ENCODE measurements at places on chromosomes 1 and 21.

GRCh38 chr1:68785328-68785727 is 288.4 kb upstream of the DEPDC1 start:
- no peak for DNase-seq

DNA sequence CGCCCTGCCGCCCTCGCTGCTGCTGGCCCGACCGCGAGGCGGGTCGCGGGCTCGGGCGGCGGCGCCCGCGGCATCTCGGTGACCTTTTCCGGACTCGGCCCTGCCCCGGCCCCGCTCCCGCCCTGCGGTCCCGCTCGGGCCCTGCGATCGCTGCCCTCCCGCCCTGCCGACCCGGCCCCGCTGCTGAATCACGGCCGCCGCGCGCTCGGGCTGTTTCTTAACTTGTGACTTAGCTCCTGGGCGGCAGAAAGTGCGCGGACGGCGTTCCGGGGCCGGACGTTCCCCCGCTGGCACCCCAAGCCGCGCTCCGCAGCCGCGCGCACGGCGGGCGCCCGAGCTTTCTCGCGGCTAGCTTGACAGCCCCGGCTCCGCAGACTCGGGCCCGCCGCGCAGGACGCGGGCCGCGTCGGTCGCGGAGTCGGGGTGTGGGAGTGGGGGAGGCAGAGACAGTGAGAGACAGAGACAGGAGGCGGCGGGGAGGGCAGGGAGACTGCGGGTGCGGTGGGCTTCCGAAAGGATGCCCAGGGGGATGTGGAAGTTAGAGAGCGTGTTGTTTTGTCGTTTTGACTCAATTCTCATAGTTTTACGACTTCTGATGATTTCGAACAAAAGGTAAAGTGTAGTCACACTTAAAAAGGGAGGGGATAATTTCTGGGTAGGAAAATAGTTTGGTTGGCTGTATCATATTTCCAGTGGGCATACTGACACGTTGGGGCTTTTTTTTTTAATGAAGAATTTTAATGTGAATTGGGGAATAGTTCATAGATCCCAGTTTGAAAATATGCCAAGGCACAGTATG is 49.8 kb downstream of the PRDM2 start:
- no peak for DNase-seq

DNA sequence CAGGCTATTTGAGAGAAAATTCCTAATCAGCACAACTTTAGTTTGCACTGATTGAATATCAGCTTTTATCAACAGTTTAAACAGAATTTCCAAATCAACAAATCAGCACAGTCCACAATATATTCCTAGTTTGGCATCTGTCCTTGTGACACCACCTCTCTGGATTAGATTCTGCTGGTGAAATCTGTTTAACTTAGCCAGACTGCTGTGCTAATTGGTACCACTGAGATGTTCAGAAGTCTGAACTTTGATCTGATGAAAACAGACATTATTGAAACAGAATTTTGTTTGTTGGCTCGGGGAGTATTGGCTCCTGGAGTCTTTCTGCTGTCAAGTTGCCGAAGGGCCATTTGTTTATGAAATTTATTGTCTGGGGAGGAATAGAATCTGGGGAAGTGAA is 17.0 kb upstream of the NGF start:
- DNase-seq, result no peak

DNA sequence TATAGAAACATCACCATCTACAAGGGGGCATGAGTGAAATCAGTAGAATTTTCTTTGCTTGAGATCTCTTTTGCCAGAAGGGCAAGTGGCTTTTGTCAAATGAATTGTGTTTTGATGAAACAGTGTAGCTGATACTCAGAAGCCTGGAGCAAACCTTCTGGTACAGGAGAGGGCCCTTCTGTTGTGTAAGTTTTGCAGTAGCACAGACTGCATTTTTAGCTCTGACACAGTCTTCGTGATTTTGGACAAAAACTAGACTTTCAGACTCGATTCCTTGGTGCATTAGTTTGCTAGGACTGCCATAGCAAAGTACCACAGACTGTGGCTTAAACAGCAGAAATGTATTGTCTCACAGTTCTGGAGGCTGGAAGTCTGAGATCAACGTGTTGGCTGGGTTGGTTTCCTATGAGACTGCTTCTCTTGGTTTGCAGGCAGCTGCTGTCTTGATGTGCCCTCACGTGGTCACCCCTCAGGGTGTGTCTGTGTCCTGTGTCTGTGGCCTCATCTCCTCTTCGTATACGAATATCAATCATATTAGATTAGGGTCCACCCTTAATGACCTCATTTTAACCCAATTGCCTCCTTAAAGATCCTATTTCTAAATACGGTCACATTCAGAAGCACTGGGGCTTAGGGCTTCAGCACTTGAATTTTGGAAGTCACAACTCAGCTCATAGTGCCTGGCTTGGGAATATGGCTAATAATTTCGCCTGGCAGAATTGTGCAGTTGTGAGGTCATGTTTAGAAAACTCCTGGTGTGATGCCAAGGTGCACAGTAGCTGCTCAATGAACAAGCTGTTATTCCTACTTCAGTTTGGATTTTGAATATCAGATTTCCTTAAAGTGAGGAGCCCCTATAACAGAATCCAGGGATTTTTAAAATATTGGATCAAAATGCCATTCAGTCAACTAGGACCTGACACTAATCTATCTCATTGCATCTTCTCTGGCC is 21.2 kb upstream of the DISC1 start:
- DNase-seq, result no peak

- no peak for DNase-seq
Measured at GRCh38 chr1:217343907-217344306, 287.0 kb downstream of the GPATCH2 start.

DNA sequence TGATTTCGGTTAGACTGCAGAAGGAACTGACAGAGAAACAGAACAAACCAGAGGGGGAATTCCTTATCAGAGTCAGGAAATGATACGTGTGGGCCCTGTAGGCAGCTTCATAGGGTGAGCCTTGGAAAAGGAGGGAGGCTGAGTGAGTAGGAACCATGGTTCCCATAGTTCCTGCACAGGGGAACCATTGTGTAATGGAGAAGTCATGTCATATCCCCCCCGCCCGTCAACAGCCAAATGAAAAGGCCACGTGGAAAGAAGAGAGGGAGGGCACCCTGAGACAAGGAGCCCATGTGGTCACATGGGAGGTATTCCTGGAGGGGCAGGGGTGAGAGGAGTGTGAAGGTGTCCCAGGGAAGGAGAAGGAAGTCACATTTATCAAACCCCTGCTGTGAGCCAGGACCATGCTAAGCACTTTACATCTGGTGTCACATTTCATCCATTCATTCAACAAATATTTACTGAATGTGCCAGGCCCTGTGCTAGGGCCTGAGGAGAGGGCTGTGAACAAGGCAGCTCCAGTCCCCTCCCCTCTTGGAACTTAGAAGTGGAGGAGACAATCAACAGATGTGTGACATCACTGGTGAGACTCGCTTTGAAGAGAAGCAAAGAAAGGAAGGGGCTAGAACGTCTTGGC is 15.7 kb upstream of the FGR start:
- peak; percentile 55 for DNase-seq

GRCh38 chr1:25873120-25873519 is 2.4 kb downstream of the PAQR7 start:
- no peak for DNase-seq

GRCh38 chr1:245433561-245433960 is 278.8 kb downstream of the KIF26B start:
- DNase-seq, result no peak

- no peak for DNase-seq
Measured at GRCh38 chr1:237938553-237938952, 47.8 kb upstream of the ZP4 start.

- DNase-seq, result no peak
Measured at GRCh38 chr21:21096956-21097355, 98.7 kb downstream of the NCAM2 start.

DNA sequence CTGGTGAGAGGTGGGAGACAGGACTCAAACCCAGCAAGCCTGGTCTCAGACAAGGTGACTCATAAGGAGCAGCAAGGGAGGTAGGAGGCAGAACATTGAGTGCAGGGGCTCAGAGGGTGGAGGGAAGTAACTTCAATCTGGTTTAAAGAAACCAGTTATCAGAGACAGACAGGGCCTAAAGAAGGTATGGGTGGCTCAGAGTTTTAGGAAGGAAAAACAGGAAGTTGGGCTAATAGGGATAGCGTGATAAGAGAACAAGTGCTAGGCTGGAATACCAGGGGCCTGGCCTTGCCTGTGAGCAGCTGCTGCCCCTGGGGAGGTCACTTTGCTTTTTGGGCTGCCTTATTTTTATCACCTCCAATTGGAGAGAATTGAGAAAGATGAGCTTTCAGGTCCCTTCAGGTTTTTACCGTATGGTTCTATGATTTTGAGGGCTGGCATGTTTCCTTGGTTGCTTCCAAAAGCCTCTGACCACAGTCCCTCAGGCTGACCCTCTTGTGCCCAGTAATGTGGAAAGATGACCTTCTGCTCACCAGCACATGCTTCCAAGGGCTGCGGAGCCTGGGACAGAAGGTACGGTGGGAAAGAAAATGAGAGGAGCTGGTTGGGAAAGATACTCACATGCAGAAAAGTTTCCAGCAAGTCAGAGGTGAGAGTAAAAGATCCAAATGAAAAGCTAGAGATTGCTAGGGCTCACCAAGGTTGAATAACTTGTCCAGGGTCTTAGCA is 77.0 kb downstream of the DDR2 start:
- DNase-seq, result no peak

GRCh38 chr1:243454328-243454997 is 198.6 kb downstream of the SDCCAG8 start:
- DNase-seq, result no peak

DNA sequence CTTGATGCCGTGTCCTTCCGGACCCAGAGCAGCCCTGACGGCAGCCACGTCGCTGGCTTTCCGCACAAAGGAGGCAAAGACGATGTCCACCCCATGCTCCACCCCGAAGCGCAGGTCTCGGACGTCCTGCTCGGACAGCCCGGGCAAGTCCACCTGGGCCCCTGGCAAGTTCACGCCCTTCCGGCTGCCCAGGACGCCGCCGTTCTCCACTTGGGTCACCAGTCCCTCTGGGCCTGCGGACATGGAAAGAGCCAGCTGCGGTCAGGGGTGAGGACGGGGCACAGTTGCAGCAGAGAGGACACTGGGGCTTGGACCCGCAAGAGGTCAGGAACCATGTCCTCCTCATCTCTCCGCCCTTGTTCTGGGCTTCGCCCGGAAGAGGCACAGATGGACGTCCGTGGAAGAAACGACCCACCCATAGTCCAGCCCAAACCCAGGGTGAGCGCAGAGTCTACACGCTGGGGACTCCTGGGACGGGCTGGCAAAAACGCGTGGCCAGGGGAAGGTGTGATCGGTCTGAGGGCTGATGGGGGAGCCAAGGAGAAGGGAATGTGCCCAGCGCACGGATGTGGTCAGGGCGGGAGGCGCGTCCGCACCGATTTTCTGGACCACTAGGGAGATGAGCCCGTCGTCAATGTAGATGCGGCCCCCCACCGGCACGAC is 6.6 kb downstream of the PKLR start:
- DNase-seq, result no peak

- DNase-seq, result peak; percentile 32
Measured at GRCh38 chr1:59025898-59026426, 242.1 kb upstream of the JUN start.

DNA sequence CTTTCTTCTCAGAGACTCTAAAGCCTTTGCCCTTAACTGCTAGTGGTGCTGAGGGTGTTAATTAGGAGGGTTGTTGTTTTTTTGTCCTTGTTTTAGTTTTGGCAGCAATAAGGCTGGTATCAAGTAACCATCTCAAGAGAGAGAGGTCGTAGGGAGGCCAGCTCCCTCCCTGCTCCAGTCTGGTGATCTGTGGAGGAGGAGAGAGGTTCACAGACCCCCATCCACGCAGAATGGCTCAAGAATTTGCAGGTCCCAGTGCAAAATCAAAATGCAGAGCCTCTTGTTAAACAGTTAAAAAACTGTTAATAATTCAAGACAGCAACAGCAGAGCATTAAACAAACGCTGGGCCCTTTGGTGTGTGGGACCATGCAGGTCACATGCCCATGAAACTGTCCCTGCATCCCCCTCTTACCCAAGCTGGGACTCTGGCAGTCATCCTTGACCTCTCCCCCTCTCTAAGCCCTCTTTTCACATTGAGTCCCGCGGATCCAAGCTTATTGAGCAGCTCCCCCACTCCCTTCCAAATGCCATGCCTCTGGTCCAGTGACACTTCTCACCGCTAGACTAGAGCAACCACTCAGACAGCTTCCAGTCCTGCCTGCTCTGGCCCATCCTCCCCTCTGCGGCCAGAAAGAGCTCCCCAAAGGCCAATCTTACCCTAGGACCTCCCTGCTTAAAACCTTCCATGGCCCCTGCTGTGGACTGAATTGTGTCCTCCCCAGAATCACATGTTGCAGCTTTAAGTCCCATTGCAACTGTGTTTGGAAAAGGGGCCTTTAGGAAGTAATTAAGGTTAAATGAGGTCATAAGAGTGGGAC is 47.7 kb upstream of the RPL11 start:
- DNase-seq, result no peak

- DNase-seq, result no peak
Measured at GRCh38 chr21:14581902-14582457, 35.9 kb upstream of the SAMSN1 start.

- DNase-seq, result no peak
Measured at GRCh38 chr21:43717967-43718871, 710 bp upstream of the PDXK start.

GRCh38 chr1:182181167-182181572 is 119.7 kb upstream of the ZNF648 start:
- DNase-seq, result no peak

DNA sequence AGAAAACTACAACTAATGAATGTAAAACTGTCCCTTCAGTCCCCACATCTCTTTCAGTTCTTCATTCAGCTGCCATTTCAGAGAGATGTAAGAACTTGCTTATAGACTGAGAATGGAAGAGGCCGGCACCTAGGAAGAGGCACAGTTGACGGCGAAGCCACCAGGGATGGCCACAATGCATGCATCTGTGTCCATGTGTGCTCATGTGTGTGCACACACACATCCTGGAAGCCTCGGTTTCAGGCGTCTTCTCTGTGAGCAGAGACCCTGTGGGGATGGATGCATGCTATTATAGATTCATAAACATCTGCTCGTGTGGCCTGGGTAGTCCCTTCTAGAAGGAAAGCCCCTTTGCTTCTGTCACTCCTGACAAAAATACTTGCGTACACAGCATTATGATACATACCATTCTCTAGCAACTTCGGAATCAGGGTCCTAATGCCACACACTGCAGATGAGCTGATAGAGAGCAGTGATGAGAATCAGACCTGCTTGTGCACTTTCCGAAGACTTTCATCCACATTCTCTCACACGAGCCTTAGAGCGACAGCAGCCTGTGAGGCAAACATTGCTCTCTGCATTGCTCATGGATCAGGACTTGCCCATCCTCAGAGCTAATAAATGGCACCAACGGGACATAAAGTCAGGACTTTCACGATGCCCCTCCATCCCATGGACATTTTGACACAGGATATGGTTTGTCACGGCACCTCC is 12.4 kb upstream of the GPR61 start:
- DNase-seq, result no peak

DNA sequence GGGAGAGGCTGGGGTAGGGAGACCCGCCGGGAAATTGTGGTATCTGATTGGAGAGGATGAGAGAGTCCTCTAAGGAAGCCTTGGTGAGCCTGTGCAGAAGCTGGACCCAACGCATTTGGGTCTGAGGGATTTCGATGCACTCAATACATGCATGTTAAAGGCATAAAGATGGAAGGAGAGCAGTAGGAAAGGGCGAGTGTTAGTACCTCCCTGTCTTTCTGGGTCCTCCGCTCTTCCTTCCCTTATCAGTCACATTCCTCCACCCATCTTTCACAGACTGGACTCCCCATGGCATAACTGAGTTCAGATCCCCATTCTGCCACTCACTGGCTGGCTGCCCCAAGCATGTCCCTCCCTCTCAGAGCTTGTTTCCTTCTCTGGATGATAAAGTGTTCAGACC is 7.3 kb downstream of the RGS16 start:
- no peak for DNase-seq

GRCh38 chr1:31042656-31043055 is 22.9 kb downstream of the PUM1 start:
- no peak for DNase-seq

- no peak for DNase-seq
Measured at GRCh38 chr1:198649968-198650338, 11.1 kb downstream of the PTPRC start.
